Activated T-helper 1 cell treated with anti-CD3 and anti-CD28 coated beads, Interleukin-2, amount 50 U/mL, for 16 hours (primary cell): ENCODE measurements at places on chromosomes 5 and 9.

DNA sequence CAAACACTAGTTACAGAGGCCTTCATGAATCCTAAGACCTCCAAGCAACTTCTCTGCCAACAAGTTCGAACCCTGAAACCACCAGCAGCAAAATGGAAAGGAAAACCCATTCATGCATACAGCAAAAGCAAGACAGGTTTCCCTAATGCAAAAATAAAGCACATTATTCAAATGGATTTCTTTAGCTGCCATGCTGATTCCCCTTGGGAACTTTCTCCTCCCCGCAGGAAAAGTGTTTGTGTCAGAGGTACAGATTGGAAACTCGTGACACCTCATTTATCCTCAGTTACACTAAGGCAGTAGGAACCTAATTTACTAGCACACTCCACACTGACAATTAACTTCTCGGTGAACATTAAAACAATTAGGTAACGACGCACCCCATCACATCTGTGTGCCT, 63.4 kb downstream of the TLE1 start:
- no peak for DNase-seq

DNA sequence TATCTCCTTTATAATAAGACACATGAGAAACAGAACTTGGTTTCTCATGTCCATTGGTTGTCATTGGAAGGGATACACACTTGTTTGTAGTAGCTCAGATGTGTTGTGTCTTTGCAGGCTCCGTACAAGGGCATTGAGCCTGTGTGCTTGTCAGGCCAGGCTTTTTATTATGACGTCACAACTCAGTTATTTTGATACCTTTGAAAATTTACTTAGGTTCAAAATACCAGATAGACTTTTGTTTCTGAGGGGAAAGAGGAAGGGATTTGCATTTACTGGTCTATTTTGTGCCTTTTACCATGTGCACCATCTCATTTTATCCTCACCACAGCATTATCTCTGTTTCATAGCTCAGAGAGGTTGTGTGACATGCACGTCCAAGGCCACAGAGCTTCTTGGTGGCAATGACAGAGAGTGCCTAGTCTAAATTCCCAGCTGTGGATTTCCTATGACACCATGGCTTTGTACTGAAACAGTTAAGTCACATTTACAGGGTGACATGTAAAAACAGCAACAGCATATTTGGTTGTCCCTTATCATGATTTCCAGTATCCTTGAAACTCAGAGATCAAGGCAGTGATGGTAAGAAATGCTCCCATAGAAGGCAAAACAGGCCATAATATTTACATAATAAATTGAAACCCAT, 268.7 kb downstream of the AOPEP start:
- DNase-seq = no peak

DNA sequence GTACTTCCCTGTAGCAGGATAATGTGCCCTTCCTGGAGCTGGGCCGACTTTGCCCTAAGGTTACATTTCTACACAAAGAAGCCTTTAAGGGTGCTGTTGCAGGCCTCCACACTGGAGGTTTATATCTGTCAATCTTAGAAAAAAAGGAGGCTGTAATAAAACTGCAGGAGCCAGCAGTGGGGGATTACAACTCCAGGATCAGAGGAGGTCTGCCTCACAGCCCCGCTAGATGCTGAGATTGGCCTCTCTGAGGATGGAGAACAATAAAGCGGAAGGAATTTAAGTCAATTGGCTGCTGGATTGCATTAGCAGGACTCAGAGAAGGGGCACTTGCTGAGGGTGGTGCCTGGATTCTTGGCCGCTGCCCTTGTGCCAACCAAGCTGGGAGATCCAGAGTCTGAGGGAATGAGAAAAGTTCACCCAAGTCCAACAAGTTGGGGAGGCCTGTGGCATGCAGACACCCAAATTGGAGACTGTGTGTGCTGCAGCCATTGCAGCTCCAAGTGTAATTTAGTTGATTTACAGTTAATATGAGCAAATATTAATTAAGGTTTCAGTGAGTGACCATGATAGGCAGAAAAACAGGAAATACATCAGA, 99.0 kb upstream of the SSBP2 start:
- no peak for DNase-seq

- DNase-seq = no peak
Observed at GRCh38 chr5:74468421-74468820, 172.1 kb downstream of the ENC1 start.

DNA sequence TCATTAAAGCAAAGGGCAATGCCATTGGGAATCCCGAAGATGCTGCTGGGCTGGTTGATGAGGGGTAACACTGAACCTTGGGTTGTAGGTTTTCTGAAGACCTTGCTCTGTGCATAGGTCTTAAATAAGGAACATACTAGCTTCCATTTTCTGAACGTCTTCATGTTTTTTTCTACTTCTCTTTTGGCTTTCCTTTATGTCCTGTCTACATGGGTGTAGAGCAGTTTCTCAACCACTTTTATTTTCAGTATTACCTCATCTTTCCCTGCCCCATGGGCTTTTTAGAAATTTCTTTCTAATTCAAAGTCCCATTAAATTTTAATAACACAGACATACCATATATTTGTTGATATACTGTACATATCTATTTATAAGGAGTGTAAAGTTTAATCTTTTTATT, at the start of gene IFNA14:
TSS of gene IFNA14 (minus strand) at position 95 of the 400 bp plus-strand sequence. CDS start at position 25, 70 bp downstream.
- DNase-seq = no peak

DNA sequence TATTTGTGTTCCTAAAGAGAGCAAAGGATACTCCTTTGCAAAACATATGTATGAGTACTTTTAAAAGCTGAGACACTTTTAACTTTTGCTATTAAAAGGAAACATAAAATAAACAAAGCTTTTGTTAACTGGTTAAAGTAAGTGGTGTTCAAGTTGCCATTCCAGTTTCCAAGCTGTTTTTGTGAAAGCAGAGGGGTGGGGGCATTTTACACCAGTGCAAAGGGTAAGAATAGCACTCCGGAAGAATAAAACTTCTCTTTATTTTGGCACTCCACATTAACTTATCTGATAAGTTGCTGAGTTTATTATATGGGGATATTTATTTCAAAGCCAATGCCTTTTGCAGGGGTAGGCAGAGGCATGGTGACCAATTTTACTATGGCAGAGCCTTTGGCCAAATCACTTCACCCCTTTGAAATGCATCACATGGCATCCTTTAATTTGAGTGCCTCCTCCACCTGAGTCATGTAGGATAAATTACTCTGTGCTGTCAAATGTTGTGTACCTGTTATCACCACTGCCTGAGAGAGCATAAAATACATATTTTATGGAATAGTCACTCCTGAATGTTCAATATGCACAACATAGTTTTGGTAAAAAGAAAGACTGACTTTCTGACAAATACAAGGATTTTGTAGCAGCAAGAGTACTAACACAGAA, 62.9 kb downstream of the MLLT3 start:
- DNase-seq = no peak

DNA sequence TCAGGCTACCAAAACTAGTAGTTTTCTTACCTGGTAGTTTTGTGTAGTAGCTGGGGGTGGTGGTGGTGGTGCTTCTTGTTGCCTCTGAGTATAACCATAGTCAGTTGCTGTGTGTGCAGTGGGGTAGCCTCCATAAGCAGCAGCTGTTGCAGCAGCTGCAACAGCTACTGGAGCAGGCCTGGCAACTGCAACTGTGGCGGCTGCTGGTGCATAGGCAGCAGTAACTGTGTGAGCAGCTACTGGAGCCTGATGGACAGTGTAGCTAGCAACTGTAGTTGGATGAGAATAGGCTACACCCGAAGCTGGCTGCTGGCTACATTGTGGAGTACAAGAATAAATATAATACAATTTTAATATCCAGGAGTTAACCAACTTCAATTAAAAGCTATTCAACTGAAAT, 24.7 kb downstream of the ZFR start:
- no peak for DNase-seq

- no peak for DNase-seq
Observed at GRCh38 chr5:6317116-6317798, 61.1 kb downstream of the MED10 start.

GRCh38 chr5:55691265-55692105, 20.6 kb downstream of the SLC38A9 start:
- no peak for DNase-seq

GRCh38 chr5:135700731-135701130, 121.9 kb upstream of the CXCL14 start:
- no peak for DNase-seq

DNA sequence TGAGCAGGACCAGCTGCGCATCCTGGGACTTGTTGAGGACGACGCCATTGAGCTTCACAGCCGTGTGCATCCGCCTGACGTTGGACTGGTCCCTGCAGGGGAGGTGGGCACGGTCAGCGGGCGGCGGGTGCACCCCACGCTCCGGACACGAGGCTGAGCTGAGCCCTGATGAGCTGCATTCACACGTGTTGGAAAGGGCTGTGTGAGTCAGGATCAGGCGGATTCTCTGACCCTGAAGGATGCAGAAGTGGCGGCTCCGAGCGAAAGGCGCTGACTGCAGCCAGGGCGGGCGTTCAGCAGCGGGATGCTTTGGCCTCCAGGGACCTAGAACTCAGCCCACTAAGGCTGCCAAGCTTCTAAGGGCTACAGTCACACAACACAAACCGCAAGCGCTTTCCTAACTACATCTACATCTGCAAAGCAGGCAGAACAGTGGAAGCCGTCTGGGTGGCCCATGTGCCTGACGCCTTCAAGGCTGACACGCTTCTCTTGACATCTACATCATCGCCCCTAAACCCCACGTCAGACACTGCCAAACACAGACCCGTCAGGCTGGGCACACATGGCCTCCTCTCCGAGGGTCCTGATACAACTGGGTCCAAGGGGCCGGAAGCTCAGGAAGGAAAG, 44.9 kb downstream of the NKD2 start:
- DNase-seq = no peak

DNA sequence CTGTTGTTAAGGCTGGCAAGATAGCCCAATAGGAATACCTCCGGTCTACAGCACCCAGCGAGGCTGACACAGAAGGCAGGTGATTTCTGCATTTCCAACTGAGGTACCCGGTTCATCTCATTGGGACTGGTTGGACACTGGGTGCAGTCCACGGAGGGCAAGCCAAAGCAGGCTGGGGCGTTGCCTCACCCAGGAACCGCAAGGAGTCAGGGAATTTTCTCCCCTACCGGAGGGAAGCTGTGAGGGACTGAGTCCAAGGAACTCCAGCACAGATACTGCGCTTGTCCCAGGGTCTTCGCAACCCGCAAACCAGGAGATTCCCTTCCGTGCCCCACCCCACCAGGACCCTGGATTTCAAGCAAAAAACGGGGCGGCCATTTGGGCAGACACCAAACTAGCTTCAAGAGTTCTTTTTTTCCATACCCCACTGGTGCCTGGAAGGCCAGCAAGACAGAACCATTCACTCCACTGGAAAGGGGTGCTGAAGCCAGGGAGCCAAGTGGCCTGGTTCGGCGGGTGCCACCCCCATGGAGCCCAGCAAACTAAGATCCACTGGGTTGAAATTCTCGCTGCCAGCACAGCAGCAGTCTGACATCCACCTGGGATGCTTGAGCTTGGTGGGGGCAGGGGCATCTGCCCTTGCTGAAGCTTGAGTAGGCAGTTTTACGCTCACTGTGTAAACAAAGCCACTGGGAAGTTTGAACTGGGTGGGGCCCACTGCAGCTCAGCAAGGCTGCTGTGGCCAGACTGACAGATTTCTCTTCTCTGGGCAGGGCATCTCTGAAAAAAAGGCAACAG, 647.2 kb downstream of the BNC2 start:
- no peak for DNase-seq

- DNase-seq = no peak
Observed at GRCh38 chr9:130933114-130934046, 5.7 kb downstream of the FIBCD1 start.

GRCh38 chr5:42564689-42565356, 141.6 kb downstream of the GHR start:
- no peak for DNase-seq

- no peak for DNase-seq
Observed at GRCh38 chr9:79447762-79448161, 124.0 kb upstream of the TLE4 start.

- no peak for DNase-seq
Observed at GRCh38 chr5:883475-884181, 9.0 kb downstream of the BRD9 start.

- no peak for DNase-seq
Observed at GRCh38 chr9:15032860-15033259, 122.6 kb upstream of the FREM1 start.

GRCh38 chr5:54176066-54176830, 134.1 kb downstream of the ARL15 start:
- DNase-seq = no peak

DNA sequence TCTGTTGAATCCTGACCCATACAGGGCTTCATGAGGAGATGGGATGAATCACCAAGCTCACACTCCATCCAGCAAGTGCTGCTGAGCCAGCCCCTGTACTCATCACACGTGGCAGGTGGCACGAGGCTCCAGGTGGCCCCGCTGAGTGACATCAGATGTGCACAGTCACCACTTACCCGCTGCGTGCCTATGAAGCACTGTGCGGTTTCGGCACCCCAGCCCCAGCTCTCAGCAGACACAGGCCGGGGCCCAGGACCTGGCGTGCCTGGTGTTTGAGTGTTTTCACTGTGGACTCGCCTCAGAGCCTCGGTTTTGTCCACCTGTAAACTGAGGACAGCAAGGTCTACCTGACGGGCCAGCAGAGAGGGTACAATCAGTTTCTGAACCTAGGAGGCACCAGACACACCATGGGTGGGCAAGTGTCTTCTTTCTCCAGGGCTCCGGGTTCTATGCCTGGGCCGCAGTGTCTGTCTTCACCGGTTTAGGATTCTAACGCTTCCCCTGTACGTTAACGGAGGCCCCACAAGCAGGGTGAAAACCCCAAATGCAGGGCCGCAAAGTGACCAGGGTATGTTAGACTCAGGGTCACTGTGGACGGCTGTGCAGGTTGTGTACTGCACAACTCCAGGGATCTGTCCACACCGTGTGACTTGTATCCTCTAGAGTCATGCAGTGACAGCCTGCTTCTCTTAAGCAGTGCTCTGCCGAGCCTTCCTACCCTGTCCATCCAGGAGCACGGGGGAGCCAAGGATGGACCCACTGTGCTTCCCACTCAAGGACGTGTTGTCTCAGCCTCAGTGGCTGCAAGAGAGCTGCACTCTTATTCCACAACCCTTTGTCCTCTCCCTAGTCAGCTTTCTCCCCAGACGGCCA, 44.3 kb upstream of the COL5A1 start:
- no peak for DNase-seq

DNA sequence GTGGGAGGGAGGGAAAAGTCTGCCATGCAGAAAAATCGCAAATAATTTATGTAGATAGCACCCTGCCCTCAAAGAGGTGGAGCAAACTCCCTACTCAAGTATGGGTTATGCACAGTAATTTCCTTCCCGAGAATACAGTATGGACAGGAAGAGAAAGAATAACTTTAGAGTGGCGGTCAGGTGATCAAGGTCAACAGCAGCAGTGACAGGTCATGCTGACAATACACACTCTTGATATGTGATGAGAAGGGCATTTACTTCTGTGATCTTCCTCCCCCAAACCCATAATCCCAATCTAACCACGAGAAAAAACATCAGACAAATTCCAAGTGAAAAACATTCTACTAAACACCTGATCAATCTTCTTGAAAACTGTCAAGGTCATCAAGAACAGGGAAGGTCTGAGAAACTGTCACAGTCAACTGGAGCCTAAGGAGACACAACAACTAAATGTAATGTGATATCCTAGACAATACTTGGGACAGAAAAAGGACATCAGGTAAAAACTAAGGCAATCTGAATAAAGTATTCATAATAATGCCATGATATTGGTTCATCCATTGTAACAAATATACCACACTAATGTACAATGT, 11.7 kb downstream of the BICD2 start:
- DNase-seq = no peak

- DNase-seq = no peak
Observed at GRCh38 chr9:19456996-19457692, 48.3 kb downstream of the ACER2 start.
